ENCODE measurements at places on chromosomes 6 and 20.

DNA sequence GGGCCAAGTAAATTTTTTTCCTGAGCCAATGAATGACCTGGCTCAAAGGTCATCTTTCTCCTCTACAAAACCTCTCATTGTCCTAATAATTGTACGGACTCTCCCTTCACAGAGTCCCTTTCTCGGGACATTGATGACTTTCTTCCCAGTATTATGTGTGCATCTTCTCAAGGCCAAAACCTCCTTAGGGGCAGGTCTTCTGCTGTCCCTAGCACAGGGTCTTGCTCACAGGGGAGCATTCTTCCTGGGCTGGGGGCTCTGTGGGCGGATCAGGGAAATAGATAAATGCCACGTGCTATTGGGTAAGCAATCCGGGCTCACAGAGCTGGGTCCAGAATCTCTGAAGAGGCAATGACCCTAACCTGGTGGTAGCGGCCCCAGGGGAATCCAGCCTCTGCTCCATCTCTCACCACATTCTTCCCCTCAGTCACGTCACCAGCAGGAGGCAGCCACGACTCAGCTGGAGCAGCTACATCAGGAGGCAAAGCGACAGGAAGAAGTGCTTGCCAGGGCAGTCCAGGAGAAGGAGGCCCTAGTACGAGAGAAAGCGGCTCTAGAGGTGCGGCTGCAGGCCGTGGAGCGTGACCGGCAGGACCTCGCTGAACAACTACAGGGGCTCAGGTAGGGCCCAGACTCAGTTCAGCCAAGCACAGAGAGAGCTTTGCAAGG lies 23.5 kb downstream of the CEP250 start:
- DNase-seq, result no peak

DNA sequence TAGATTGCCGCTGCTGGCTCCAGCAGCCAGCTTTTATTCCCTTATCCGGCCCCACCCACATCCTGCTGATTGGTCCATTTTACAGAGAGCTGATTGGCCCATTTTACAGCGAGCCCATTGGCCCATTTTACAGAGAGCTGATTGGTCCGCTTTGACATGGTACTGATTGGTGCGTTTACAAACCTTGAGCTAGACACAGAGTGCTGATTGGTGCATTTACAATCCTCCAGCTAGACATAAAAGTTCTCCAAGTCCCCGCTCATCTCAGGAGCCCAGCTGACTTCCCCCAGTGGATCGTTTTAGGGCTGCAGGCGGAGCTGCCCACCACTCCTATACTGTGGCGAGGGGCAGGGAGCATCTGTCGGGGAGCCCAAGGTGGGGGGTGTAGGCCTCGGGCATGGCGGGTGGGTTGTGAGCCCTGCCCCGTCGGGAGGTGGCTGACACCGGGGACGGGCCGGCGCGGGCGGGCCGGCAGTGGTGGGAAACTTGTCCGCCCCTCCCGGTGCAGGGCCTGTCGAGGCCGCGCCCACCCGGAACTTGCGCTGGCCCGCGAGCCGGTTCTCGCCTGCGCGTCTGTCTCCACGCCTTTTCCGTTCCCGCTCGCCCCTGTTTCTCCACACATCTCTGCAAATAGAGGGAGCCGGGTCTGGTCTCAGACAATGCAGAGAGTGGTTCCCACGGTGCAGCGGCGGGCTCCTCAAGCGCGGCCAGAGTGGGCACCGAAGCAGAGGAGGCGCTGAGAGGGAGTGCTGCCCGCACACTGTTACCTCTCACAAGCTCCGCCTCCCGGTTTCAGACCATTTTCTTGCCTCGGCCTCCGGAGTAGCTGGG lies 86.1 kb upstream of the STMND1 start:
- no peak for DNase-seq

DNA sequence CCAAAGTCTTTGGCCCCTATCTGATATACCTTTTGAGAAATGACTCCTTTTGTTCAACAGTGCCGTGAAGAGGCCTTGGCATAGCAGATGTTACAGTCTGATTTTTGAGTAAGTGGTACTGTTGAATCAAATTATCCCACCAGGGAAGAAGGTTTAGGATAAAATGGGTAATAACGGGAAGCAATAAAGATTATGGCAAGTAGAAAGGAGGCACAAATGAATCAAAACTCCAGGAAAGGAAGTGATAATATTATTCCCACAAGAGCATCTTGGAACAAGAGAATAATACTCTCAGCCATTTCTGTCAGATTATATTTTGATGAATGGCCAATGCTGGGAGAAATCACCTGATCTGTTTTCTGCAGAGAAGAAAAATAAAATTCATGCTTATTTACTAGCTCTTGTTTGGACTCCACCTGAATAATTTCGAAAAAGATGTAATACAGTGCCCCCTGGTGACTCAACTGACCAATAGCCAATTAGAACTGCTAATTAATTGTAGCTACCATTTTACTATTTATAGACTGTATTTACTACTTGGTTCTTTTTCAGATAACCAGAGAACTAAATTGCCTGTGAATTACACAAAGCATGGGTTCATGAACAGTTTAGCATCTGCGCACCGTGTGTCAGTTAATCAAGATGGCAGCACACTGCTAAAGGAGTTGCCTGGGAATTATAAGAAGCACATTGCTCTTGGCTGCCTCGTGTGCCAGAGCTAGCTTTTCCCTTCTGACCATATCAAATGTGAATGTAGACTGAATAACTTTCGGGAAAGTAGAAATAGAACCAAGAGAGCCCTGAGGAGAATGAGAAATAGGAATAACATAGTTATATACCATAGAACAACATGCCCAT lies 78.5 kb upstream of the TRDN start:
- no peak for DNase-seq

- no peak for DNase-seq
These were observed 8.9 kb downstream of the PACSIN1 start for GRCh38 chr6:34474754-34475153.

GRCh38 chr6:62516291-62517141 lies 230.5 kb upstream of the KHDRBS2 start:
- no peak for DNase-seq

DNA sequence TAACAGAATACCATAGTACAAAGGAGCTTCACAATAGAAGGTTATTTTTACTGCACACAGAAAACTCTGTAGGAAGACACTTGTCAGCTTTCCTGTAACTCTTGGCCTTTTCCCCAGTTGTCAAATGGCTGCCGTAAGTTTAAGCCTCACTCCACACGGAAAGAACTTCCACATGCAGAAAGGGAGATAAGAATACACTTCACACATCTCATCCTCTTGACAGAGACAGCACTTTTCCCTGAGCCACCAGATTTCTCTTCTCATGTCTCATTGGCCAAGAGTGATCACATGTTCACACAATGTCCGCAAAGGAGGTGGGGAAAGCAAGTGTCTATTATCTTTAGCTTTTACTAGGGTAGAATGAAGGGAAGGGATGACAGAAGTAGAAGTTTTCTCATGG lies 540.7 kb downstream of the HAO1 start:
- no peak for DNase-seq

- DNase-seq, result no peak
These were observed 16.4 kb upstream of the MICA start for GRCh38 chr6:31386977-31387376.

GRCh38 chr6:168355716-168356522 lies 36.3 kb upstream of the DACT2 start:
- DNase-seq, result no peak

DNA sequence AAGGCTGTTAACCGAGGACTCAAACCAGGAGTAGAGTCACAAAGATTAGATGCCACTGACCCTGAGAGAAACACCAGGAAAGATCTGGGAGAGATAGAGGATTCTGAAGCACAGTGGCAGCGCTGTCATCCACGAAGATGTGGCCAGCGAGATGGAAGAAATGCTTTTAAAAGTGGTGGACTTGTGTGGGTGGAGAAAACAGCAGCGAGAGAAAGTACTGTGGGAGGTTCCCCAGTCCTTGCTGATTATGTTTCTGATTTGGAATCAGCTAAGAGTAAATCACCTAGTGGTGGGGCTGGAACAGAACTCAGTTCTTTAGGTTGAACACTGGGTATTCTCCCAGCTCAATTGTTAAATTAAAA lies 435 bp upstream of the ZNF322 start:
- DNase-seq, result no peak

- DNase-seq, result no peak
These were observed 69.0 kb upstream of the JARID2 start for GRCh38 chr6:15176816-15177370.

DNA sequence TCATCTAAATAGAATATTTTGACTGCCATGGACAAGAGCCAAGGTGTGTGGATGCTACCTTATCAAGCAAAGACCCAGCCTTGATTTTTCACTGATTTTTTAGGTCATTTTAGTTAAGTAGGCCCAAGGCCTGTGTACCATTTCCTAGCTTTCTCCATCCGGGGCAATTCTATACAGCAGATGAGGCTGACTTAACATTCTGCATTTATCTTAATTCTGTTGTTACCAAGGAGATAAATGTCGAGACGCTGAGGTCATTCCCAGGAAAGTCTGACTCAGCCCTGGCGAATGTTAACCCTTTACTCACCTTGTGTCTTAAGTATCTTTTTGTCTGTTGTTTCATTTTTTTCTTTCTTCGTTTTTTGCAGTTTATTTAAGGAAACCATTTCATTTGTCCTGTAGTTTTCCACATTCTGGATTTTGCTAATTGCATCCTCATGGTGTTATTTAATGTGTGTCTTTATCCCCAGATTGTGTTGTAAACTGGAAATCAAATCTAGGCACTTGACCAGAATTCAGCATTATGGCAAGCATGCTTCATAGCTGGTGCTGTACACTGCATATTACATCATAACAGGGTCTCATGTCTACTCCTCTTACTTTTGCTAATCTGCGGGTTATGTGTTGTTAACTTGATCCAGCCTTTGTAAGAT lies 277.0 kb downstream of the CDKAL1 start:
- no peak for DNase-seq

DNA sequence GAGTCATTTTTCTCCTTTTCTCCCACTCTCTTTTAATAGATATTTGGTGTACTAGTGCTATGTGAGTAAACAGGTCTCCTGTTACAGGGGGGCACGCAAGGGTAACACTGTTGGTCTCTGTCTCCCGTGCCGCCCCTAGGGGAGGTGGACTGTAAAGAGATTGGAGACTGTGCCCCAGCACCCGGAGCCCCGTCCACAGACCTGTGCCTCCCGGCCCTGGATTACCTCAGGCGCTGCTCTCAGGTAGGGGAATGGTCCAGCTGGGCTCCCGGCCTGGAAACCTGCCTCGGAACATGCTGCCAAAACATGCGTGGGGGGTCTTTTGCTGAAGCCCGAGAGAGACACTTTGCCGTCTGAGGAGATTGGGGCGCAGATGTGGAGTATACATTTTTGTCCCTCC lies 66.4 kb upstream of the SMIM28 start:
- no peak for DNase-seq

GRCh38 chr6:139776041-139776440 lies 401.6 kb upstream of the CITED2 start:
- DNase-seq, result no peak

- DNase-seq, result no peak
These were observed 42.0 kb upstream of the OGFRL1 start for GRCh38 chr6:71246596-71246995.

DNA sequence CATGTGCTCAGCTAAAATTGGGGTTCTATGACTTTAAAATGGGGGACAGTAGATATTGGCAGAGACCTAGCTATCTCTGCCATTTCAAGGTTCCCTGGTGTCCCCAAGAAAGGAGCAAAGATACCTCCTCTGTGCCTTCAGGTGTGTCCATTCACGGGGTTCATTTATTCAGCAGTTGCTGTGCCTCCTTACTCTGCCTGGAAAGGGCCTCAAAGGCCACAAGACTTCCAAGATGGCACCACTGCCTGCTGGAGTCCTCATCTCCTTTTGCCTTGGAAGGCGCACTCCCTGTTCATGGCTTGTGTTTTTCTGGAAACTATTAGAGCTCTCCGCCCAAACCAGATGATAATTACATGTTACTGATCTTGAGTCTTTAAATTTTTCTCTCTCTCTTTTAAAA lies 3.9 kb upstream of the ZBP1 start:
- DNase-seq, result no peak

- DNase-seq, result no peak
These were observed 249.5 kb downstream of the ZFAND3 start for GRCh38 chr6:38068854-38069590.

- DNase-seq, result no peak
These were observed 99.8 kb upstream of the FOXA2 start for GRCh38 chr20:22684072-22684762.

DNA sequence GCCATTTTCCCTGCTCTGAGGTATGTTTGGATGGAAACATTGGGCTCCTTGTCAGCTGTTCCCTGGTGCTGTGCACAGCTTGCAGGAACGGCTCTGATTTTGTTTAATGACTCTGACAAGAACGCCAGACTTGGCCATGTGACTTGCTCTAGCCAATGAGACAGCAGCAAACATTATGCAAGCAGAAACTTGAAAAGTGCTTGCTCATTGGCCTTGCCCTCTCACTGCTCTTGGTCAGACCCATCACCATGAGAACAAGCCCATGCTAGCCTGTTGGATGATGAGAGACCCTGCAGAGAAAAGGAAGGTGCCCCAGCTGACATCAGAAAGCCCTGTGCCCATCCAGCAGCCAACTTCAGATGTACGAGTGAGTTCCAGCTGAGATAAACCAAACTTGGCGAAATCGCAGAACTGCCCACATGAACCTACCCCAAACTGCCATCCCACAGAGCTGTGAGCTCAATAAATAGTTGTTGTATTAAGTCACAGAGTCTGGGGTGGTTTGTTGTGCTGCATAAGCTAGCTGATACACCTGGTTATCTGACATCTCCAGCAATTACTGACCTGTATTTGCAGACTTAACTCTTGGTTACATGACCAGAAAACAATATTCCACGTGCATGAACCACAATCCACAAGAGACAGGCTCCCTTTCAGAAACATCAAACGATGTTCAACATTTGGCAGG lies 96.9 kb downstream of the JPH2 start:
- no peak for DNase-seq

- no peak for DNase-seq
These were observed 105.9 kb downstream of the ADGRB3 start for GRCh38 chr6:68740828-68741500.

DNA sequence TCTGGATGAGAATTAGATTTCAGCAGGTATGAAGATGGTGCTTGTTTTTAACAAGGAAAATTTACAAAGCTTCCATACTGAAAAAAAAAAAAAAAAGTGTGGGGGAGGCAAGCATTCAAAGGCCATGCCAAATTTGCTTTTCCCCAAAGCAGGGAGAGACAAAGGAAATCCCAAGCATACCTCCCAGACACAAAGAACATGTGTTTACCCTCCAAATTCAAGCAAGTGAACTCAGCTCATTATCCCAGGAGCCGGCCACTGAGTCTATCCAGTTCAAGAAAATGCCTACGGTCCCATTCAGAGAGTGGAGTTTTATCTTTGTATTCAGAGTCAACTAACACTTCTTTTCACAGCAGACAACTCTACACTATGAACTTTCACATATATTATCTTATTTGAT lies 102.7 kb upstream of the ID4 start:
- DNase-seq, result no peak

- no peak for DNase-seq
These were observed 278.2 kb downstream of the TFAP2A start for GRCh38 chr6:10136636-10137035.
